ENCODE measurements at places on chromosomes 5 and 9.

DNA sequence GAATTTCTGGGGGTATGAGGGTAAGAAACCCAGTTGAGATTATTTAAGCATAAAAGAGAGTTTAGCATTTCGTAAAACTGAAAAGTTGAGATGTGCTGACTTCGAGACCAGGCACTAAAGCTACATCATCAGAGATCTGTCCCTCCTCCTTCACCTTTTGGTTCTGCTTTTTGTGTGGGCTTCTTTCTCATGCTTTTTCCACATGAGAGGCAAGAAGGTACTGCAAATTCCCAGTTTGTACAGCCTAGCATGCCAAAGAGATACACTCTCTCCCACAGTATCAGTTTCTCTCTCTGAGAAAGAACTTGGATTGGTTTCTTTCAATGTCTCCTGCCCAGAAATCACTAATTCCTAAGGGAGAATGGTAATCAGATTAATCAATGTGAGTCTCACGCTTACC lies 584.7 kb downstream of the SEMA5A start:
- no peak for DNase-seq

DNA sequence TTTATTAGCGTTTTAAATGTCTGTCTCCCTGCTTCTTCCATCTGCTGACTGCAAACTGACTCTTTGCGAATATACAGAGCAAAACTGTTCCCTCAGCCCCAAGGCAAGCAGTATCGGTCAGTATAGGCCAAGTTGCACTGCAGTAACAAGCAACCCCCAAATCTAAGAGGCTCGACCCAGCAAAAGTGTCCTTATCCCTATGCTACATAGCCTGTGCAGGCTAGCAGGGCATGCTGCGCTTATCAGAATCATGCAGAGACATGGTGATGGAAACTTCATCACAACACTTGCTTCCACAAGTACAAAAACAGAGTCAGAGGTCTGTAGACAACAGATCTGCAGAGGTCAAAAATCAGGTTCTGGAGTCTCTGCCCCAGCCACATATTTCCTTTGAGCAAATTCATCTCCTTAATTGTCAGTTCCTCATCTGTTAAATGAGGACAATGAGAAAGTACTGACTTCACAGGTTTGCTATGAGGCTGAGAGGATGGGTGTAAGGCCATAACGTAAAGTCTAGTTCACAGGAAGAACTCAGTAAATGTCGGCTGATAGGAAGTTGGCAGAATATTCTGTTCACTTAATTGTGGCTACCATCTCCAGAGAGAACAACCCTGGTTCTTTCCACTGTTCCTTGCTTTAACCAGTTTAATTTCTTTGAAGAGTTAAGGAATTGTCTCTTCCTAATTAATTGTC lies 9.6 kb upstream of the IL17B start:
- DNase-seq, result no peak

DNA sequence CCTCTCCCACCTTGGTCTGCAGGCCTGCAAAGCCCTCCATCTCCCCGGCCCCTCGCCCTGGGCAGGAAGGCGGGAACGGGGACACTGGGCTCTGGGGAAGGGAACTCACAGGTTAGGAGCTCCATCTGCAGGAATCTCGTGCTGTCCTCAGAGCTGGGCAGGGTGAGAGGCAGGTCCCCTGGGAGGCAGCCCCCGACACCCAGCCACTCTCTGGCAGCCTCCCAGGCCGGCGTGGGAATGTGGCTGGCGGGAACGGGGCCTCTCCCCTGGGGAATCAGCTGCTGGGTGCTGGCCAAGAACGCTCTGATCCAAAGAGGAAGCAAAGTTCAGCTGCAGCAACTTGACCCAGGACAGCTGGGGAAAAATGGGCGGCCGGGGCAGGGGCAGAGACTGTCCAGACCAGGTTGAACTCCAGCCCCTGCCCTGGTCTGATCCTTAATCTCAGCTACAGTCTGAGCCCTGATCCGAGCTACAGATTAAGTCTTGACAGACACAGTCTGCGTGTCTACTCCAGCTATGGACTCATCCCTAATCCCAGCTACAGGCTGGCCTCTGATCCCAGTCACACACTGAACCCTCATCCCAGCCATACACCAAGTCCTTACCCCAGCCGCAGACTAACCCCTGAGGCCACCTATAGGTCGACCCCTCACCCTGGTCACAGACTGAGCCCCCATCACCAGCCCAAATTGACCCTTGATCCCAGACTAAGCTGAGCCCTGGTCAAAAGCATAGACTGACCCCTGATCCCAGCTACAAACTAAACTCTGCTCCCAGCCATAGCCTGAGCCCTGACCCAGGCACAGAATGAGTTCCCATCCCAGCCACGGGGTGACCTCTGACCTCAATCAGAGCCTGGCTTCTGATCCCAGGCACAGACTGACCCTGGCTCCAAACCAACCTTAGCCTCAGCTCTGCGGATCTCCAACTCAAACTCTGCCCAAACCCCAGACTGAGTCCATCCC lies 37.3 kb upstream of the EGFL7 start:
- DNase-seq, result no peak

DNA sequence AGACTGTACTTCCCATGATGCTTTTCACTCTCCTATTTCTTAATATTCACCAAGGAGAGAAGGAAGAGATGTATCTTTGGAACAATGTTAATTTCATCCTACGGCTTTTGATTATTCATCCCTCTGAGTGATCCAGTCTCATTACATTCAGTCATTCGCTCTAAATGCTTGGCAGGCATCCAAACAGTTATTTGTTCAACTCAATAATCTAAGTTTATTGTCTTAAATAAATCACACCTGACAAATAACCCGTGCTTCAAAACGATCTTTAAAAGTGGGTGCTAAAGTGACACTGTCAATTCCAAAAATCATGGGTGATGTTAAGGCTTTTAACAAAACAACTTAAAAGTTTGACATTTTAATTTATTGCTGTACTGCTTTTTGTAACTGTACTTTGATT lies 233.1 kb downstream of the RASEF start:
- no peak for DNase-seq

DNA sequence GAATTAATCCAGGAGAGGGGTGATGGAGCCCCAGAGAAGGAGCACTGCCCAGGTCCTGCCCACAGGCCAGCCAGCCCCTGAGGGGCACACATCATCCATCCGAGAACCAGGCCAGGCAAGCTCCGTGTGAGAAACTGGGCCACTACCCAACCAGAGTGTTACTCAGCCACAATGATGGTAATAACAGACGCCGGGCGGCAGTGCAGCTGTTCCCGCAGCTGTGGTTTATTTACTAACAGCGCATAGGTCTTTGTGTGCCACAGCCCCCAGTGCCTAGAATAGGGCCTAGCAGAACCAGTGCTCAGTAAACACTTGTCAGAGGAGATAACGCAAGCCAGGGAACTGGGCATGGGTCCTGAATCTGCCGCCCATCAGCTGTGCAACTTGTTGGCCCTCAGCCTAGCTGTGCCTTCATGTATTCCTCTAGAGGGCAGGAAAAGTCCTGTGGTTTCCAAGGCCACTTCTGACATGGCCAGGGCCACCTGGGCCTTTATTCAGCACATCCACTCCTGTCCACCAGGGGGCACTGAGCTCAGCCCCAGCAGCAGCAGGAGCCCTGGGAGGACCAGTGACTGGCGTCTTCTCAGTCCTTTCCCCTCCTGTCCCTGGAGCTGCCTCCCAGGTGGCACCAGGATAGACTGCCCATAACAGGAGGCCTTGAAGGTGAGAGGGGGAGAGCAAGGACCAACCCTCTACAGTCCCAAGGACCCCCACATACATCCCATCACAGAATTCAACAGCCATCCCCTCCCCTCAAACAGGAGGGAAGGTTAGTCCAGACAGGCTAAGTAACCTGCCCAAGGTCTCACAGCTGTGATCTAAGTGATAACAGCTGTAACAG lies 2.1 kb downstream of the MXD3 start:
- no peak for DNase-seq

DNA sequence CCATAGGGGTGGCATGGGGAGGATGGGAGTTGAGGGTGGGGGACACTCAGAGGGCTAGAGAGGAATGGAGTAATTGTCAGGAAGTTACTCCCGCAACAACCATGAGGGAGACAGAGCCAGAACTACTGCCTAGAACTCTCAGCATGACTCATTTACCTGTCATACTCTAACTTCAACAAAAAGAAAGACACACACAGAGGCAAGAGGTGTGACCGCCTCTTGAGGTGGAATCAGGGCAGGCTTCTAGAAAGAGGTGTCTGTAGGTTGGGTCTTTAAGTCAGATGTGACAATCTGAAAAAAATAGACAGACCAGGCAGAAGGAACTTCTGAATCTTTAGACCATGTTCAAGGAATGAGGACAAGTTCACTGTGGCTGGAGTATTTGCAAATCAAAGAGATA lies 73.4 kb downstream of the GABBR2 start:
- DNase-seq, result no peak

DNA sequence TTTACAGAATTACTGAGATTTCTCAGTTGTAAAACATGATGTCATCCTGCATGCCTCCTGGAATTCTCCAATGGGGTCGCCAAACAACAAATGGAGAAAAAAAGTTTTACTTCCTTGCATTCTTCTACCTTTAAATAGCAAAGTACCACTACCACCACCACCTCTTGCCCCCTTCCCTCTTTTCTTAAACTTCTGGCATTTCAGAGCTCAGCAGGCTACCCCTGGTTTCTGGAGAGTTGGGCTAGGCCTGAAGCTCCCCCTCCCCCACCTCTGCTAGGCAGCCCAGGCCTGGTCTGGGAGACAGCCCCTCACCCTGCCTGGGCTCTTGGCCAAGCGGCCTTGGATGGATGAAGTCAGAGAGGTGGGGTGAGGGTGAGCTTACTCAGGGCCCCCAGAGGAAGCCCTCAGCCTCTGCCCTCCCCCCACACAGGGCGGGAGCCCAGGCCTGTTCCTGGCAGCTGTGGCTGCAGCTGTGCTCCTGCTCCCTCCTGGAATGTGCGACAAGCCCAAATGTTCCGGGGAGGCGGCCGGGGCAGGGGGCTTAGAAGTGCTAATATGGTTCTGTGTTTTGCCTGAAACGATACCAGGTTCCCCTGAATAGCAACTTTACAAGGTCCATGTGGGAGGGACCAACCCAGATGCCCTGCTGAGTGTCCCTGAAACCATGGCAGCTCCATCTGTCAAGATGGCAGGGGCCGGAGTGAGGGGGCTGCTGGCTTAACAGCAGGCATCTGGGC lies 6.0 kb upstream of the CCIN start:
- peak; percentile 80 for DNase-seq

- no peak for DNase-seq
Measured at GRCh38 chr9:117771136-117771535, 66.9 kb downstream of the TLR4 start.

DNA sequence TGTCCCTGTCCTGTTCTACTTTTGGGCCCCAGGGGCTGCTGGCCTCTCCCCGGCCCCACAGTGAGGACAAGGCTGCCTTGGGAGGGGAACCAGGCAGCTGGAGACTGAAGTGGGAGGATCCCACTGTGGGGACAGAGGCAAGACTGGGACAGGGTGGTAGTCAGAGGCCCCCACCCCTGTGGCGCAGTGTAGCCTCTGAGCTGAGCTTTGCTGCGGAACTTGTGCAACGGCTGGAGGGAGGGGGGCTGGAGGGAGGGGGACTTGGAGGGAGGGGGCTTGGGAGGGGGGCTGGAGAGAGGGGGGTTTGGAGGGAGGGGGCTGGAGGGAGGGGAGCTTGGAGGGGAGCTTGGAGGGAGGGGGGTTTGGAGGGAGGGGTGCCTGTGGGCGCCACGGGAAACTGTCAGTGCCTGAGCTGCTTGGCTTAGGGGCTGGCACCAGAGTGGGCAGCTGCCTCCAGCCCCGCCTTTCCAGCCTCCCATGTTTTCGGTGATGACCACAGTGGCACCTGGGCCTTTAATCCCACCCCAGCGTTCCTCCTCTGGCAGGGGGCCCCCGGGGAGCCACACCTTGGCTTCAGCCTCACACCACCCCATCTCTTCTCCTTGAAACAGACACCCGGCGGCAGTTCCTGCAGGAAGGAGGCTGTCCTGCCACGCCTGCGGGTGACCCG lies 2.3 kb upstream of the FUT7 start:
- no peak for DNase-seq

GRCh38 chr5:139863361-139863760 lies 67.8 kb downstream of the PSD2 start:
- no peak for DNase-seq

GRCh38 chr9:135281151-135281550 lies 193.7 kb downstream of the OLFM1 start:
- no peak for DNase-seq

- no peak for DNase-seq
Measured at GRCh38 chr9:68530618-68531017, 10.1 kb downstream of the TMEM252 start.

GRCh38 chr5:140106101-140106500 lies 7.8 kb upstream of the PURA start:
- no peak for DNase-seq

DNA sequence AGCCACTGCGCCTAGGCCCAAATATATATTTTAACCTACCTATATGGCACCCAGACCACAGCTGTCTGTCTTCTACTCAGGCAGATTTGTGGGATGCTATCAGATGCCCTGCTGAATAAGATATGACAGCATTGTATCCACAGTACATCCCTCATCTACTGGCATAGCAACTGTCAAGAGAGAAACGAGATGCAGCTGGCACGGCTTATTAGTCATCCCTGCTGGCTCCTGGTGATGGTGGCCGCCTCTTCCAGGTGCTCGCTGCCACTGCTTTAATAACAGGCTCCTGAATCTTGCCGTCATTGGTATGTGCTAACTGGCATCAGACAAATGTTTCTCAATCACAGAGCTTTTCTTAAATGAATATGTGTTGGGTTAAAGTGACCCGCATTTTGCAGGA lies 34.0 kb downstream of the B4GALT1 start:
- DNase-seq, result no peak

- DNase-seq, result peak; percentile 80
Measured at GRCh38 chr5:133610489-133611356, 1.6 kb downstream of the FSTL4 start.

- no peak for DNase-seq
Measured at GRCh38 chr5:128528637-128529255, 9.3 kb downstream of the FBN2 start.

GRCh38 chr5:108382784-108383330 lies 959 bp upstream of the FBXL17 start:
- no peak for DNase-seq

- DNase-seq, result no peak
Measured at GRCh38 chr5:38453506-38453905, 102.9 kb downstream of the LIFR start.
